ENCODE measurements at places on chromosomes 7 and 10.

DNA sequence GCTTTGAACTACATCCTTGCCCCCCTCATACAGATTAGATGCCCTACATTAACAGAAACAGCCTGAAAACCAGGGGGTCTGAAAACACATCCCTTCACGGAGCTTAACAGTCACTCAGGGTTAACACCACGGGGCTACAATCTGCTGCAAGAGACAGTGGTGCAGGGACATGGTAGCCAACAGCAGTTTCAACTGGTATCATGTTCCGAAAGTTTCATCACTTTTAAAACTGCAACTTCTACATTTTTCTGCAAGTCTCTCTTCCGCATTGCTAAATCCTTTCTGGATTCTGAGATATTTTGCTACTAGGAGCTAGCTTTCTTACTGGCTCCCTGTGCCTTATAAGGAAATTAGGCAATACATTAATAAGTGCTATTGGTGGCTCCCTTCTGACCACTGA lies 92.6 kb downstream of the JAZF1 start:
- no peak for DNase-seq

GRCh38 chr10:117241541-117242462 lies 888 bp downstream of the SLC18A2 start:
- no peak for DNase-seq

GRCh38 chr7:21099432-21099831 lies 312.7 kb upstream of the SP8 start:
- DNase-seq: no peak

- peak; percentile 2 for DNase-seq
Observed at GRCh38 chr7:72337390-72338167, 74.6 kb downstream of the CALN1 start.

DNA sequence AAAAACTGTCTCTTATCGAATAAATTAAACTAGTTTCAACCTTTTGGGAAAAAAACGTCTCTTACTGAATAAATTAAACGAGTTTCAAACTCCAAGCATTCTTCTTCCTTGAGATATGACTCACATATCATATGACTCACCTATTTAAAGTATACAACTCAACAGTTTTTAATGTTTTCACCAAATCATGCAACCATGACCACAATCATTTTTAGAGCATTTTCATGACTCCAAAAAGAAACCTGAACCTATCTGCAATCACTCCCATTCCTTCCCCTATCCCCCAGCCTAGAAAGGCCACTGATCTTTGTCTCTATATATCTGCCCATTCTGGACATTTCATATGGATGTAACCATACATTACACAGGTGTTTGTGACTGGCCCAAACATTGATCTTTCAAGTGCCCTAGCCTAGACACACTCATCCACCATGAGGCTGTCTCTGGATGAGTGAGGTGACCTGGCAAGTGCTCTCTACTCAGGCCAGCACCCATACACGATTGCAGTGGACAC lies 115.3 kb downstream of the PIP4K2A start:
- no peak for DNase-seq

- DNase-seq: no peak
Observed at GRCh38 chr10:3339531-3339950, 167.0 kb upstream of the PITRM1 start.

DNA sequence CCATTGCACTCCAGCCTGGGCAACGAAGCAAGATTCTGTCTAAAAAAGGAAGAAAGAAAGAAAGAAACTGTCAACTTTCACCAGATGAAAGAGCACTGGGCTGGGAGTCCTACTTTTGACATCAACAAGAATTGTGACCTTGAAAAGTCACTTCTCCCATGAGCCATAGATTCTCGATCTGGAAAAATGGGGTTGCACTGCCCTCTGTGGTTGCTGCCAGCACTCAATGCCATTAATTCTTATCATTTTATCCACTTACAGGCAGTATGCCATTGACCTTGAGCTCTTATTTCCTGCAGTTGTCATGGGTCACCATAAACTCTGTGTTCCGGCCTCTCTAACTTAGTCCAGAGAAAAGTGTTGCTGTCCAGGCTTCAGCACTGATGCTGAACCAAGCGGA lies 137.2 kb downstream of the NOC3L start:
- no peak for DNase-seq

DNA sequence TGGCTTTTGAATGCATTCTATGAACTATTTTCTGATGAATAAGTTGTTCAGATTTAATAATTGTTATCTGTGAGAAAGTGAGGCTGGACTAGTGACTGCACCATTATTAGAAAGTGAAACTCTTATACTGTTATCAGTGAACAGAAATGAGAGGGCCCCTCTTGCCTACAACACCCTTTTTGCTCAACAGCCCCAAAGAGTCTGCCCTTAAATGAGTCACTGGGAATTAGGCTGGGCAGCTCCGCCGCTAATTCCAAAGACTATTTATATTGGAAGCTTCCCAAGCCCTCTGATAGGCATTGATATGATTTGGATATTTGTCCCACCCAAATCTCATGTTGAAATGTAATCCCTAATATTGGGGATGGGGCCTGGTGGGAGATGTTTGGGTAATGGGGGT lies 7.0 kb upstream of the CYP2C18 start:
- DNase-seq: no peak

DNA sequence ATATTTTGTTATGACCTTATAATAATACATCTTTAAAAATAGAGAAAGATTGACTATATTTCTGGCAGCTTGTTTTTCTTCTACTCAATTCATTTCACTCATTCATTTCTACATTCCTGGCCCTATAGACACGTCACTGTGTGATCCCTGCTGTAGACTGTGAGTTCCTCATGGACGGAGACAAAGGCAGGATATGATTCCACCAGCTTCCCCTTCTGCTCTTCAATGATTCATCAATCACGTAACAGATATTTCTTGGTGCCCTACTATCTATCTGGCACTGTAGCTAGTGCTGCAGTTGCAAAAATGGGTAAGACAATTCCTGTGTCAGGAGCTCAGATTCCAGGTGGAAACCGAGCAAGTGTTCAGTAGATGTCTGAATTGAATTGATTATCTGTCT lies 415.0 kb downstream of the SFMBT2 start:
- no peak for DNase-seq

GRCh38 chr7:51012569-51013217 lies 230.0 kb upstream of the GRB10 start:
- DNase-seq: no peak
